ENCODE measurements at places on chromosomes 11 and 22. TPM values are rescaled to one million over a fixed set of nuclear protein-coding genes. Genes with fewer than 3 reads are reported as not detected.

DNA sequence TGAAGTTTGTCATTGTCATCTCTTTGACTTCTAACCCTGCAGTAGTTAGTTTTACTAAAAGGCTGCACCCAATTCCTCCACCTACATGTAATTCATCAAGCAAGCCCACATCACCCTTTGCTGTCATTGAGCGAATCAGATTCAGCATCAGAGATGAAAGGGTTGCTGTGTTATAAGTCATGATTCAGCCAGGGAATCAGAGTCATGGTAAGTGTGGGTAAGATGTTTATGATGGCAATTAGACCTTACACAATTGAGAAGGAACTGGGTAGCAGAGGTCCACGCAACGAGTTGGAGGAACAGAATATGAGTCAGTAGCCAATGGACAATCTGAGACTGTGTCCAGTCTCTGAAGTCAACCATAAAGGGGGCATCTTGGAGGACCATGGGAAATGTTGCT, 162.8 kb upstream of the SNX19 start:
- no peak for DNase-seq

The BCO2 gene
- polyA plus RNA-seq = 11.0 TPM

The GDPD4 gene
- 5.1 TPM for polyA plus RNA-seq

DNA sequence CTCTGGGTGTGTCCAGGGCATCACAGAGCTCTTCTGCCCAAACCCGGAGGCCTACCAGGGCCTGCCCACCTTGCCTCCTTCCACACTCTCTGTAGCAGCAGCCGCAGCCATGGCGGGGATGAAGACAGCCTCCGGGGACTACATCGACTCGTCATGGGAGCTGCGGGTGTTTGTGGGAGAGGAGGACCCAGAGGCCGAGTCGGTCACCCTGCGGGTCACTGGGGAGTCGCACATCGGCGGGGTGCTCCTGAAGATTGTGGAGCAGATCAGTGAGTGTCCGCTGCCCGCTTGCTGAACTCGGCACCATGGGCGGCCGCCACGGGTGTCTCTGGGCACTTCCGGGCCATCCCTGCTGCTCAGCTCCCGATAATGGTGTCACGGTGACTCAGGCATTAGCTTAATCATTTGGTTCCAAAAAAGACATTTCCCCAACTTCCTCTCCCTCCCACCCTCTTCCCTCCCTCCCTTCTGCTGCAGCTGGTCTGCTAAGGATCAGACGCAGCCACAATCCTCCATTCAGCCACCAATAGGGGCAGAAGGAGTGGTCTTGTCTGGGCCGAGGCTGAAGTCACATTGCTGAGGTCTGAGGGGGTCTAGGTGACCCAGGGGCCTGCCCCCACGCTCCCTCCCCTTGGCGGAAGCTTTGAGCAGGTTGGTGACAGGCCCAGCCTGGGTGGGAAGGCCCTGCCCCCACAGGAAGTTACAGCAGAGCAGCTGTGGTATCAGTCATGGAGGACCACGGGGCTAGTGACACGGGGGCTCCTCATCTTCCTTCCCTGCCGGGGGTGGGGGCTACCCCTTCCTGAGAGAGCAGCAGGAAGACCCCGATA, 950 bp downstream of the FERMT3 start:
- peak; percentile 62 for DNase-seq

The BANF1 gene
- polyA plus RNA-seq = 120 TPM

- no peak for DNase-seq
Observed at GRCh38 chr11:119229741-119230140, 23.6 kb downstream of the CBL start.

GRCh38 chr22:41739576-41739975, 40.3 kb downstream of the MEI1 start:
- no peak for DNase-seq

DNA sequence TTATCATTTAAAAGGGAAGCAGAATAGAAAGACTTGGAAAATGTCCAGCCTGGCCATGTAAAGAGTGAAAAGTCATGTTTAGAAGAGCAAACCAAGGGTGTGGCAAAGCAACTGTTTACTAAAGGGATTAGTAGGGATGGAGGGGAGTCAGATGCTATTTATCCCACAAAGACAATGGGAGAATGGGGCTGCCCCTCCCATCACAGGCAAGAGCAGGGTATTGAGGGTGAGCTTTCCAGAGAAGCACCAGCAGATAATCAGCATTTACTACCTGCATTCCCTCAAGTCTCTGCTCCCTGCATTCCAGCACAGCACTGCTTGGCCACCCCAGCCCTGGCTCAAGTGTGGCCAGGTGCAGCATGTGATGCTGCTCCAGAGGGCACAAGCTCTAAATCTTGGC, 18.5 kb upstream of the QSER1 start:
- no peak for DNase-seq

The CFAP300 gene
- 1.9 TPM for polyA plus RNA-seq

- no peak for DNase-seq
Observed at GRCh38 chr11:101444851-101445250, 139.0 kb downstream of the TRPC6 start.
